Stimulated activated CD4-positive, alpha-beta T cell treated with anti-CD3 and anti-CD28 coated beads, Interleukin-12 subunit alpha, Interleukin-12 subunit beta, amount 100 ng/mL, for 48 hours (primary cell): ENCODE measurements at places on chromosomes 11 and 22.
A peak's percentile ranks its signal among the peaks of the same experiment; 100 is the strongest.

- DNase-seq: no peak
These were observed 108.2 kb upstream of the ARHGAP42 start for GRCh38 chr11:100578831-100579311.

DNA sequence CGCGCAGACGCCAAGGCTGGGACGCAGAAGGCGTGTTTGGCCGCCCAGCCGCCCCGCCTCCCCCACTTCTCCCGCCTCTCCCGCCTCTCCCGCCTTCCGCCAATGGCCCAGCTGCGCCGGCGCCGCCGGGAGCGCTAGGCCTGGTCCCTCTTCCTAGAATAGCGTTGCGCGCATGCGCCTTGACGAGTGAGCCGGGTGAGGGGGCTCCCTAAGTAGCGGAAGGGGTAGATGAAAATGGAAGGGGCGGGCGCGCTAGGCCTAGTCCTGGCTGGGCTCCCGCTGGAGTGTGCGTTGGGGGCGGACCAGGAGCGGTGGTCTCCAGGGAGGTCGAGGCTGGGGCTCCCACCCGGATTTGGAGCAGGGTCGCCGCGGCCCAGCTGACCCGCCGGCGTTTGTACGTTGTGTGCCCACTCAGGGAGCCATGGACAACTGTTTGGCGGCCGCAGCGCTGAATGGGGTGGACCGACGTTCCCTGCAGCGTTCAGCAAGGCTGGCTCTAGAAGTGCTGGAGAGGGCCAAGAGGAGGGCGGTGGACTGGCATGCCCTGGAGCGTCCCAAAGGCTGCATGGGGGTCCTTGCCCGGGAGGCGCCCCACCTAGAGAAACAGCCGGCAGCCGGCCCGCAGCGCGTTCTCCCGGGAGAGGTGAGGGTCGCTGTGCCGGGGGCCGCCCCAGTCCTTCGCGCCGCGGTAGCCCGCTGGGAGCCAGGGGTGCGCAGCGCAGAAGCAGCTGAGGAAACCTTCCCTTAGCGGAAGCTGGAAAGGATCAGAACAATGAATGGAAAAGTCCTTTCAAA lies at the start of gene AKIP1:
AKIP1 (plus strand) TSS at position 161 of the 795 bp plus-strand sequence; CDS start at position 422, 261 bp downstream.
- peak; percentile 76 for DNase-seq

GRCh38 chr11:68326334-68327215 lies 14.2 kb downstream of the LRP5 start:
- DNase-seq: no peak

GRCh38 chr22:23218053-23218866 lies 38.0 kb downstream of the BCR start:
- no peak for DNase-seq

GRCh38 chr11:63405114-63405513 lies 35.5 kb downstream of the SLC22A9 start:
- no peak for DNase-seq

DNA sequence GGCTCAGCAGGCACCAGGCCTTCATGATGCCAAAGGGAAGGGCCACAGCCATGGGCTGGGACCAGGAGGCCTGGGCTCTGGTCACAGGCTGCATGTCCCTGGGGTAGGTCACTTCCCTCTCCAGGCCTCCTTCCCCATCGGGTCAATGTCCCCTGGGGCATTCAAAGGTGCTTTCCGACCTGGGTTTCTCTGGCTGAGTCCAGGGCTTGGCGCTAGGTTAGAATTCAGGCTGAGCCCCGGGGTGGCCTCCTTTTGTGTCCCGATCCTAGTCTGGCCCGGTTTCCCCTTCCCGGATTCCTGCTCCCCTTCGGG lies 12.2 kb downstream of the MAFF start:
- no peak for DNase-seq

- DNase-seq: no peak
These were observed 86.1 kb downstream of the RAB38 start for GRCh38 chr11:88089134-88089533.

GRCh38 chr11:94379613-94380012 lies 21.6 kb downstream of the GPR83 start:
- no peak for DNase-seq

DNA sequence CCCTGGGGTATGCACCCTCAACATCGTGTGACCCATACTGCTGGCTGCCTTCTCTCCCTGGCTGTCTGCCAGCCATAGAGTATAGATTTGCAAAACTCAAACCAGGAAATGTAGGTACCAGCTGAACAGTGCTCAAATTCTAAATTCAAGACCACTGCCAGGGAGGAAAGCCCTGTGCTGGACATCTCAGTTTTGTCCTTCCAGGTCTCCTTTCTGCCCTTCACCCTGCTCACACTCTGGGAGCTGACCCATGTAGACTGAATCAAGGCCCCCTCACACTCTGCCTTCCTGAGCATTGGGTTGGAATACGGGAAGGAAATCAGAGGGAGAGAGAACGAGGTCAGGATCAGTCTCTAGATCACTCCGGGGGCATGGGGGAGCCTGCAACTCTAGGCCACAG lies 12.4 kb upstream of the DRD2 start:
- DNase-seq: no peak

GRCh38 chr11:69086152-69087132 lies 37.7 kb downstream of the TPCN2 start:
- no peak for DNase-seq

- DNase-seq: no peak
These were observed 107.2 kb downstream of the SWAP70 start for GRCh38 chr11:9771071-9771511.

DNA sequence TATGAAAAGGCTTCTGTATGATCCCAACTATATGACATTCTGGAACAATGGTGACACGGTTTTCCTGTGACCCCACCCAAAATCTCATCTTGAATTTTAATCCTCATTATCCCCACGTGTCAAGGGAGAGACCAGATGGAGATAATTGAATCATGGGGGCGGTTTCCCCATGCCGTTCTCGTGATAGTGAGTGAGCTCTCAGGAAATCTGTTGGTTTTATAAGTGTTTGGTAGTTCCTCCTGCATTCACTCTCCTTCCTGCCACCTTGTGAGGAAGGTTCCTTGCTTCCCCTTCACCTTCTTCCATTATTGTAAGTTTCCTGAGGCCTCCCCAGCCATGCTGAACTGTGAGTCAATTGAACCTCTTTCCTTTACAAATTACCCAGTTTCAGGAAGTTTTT lies 53.1 kb upstream of the TSPAN18 start:
- DNase-seq: no peak

- no peak for DNase-seq
These were observed 889 bp downstream of the PLAAT4 start for GRCh38 chr11:63537293-63538101.

DNA sequence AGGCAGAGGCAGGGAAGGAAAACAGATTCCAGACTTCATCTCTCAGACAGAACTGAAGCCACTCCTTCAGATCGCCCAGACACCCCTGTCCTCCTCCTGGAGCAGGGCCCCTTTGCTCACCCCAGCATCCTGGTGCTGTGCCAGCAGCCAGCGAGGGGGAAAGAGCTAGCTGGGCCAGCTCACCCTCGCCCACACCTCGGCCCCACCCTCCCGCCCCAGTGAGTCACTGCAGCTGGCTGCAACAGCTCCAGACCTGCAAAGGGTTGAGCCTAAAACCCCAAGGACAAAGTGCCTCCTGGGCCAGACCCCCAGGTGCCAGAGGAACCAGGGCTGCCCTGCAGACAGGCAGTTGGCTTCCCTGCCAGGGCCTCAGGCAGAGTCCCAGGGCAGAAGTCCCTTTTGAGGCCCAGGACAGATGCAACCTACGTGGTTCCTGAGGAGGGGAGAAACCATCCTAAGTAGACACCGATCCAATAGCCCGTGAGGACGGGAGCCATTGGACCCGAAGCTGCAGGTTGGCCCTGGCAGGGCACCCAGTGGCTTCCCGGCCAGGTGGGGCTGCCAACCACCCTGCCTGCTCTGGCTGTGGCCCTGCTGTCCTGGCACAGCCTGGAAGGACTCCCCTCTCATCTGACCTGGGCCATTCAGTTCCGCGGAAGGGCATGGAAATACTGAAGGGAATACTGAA lies 7.2 kb downstream of the AHNAK start:
- DNase-seq: no peak

GRCh38 chr11:17273211-17273610 lies 3.3 kb upstream of the NUCB2 start:
- DNase-seq: no peak

- DNase-seq: no peak
These were observed 12.6 kb upstream of the MMP20 start for GRCh38 chr11:102637731-102638130.

GRCh38 chr11:43378897-43379296 lies 20.2 kb downstream of the TTC17 start:
- no peak for DNase-seq
